Activated naive CD8-positive, alpha-beta T cell treated with anti-CD3 and anti-CD28 coated beads, Interleukin-2, amount 10 ng/mL, durations not matched to agents 7 days and 5 days (primary cell): ENCODE measurements at places on chromosomes 6 and 20. TPM values are rescaled to one million over a fixed set of nuclear protein-coding genes. Genes with fewer than 3 reads are reported as not detected.

- no peak for DNase-seq
Observed at GRCh38 chr6:121319603-121320002, 14.7 kb downstream of the TBC1D32 start.

DNA sequence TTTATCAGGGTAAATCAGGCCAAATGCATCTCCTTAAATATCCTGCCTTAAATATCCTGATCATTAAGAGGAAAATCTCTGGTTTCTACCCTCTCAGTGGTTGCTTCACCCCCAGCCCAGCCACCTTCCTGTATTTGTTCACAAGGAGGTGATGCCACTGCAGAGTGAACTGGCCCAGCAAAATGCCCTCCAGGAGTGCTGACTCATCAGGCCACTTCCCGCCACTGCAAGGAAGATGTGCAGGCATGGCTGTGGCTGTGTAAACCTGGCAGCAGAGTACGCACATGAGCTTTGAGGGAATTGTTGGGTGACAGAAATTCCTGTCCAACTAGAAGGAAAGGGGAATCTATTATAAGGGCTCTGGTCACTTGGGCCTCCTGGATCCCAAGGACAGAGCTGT lies 13.8 kb downstream of the NQO2 start:
- no peak for DNase-seq

DNA sequence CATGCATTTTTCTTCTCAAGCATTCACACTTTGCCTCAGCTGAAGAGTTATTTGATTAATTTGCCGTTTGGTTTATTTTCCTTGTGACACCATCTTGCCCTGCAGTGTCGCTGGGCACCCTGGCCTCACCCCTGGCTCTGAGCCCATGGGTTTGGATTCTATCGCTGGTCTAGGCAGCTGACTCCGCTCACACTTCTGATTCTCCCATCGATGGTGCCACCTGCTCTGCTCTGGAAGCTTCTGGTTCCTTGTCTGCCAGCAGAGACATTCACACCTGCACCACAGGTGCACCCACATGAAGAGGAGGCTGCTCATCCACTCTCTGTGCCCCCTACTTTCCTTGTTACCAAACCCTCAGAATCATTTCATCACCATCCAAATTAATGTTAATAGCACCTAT lies 291.6 kb upstream of the CDH4 start:
- no peak for DNase-seq

DNA sequence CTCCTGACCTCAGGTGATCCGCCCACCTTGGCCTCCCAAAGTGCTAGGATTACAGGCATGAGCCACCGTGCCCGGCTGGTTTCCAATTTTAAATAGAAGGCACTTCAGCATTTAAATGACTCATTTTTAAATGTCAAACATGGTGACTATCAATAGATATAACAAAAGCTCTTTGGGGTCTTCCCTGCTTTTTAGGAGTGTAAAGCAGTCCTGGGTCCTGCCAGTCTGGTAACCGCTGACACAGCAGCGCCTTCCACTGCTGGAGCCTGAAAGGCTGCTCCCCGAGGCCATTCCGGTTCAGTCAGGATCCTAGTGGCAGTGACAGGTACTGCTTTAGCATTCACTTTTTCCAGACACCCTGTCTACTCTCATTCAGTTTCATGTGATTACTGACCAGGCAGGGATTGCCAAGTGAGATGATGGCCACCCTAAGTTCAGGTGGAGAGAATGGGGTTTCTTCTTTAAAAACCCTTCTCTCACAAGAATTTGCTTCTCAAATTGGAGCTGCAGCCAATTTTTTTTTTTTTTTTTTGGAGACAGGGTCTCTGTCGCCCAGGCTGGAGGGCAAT lies 5.1 kb downstream of the DIDO1 start:
- DNase-seq, result peak; percentile 57

- no peak for DNase-seq
Observed at GRCh38 chr6:284486-284885, 7.8 kb upstream of the DUSP22 start.

- DNase-seq, result no peak
Observed at GRCh38 chr20:62820208-62820961, 3.5 kb downstream of the COL9A3 start.

- DNase-seq, result no peak
Observed at GRCh38 chr6:101116337-101116736, 235.2 kb upstream of the ASCC3 start.

GRCh38 chr6:129683601-129684322 lies 26.2 kb downstream of the ARHGAP18 start:
- peak; percentile 38 for DNase-seq

- no peak for DNase-seq
Observed at GRCh38 chr6:107841275-107841670, 17.2 kb upstream of the SCML4 start.

- DNase-seq, result no peak
Observed at GRCh38 chr20:33814238-33814712, 3.1 kb downstream of the CHMP4B start.

- DNase-seq, result no peak
Observed at GRCh38 chr6:150443621-150444020, 74.8 kb downstream of the IYD start.

DNA sequence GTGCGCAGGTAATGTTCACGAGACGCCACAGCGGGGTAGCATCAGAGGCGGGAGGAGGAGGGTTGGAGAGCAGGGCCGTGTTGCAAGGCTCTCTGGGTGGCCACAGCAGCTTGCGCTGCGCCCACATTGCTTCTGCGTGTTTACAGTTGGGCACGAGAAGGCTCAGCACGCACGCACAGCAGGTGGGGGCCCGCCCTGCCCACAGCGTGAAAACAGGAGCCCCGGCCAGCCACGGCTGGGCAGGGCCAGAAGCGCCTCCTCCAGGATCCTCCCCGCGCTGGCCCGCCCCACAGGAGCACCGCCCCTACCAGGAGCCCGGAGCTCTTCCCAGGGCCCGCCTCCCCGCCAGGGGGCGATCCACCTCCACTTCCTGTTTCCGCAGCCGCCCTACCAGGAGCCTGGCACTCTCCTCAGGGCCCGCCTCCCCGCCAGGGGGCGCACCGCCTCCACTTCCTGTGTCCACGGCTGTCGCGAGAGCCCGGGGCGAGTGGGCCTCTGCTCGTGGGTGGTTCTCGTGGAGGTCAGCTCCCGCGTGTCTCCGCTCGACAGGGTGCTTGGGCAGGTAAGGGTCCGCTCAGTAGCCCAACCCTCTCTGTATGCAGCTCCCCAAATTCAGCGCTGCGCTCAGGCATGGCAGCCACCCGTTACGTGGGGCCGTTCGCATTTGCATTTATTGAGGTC lies at the start of gene FAM50B:
Gene FAM50B (plus strand): TSS at position 449 of the 681 bp plus-strand sequence. CDS start 439 bp downstream, outside the sequence.
- DNase-seq, result peak; percentile 92

- no peak for DNase-seq
Observed at GRCh38 chr6:2103765-2104523, 141.5 kb downstream of the GMDS start.

Gene HCK
- 0.61 TPM for total RNA-seq

Gene SLC25A27
- total RNA-seq, result 0.64 TPM

Gene TMEM200A
- total RNA-seq, result 1.4 TPM

Gene ERVFRD-1
- not detected for total RNA-seq

Gene PLTP
- 2.2 TPM for total RNA-seq

Gene ADGB
- not detected for total RNA-seq

Gene SNTA1
- total RNA-seq, result 10.1 TPM
